ENCODE measurements at places on chromosomes 5 and 9.

- DNase-seq: no peak
Measured at GRCh38 chr9:81259896-81260295, 429.5 kb downstream of the TLE1 start.

- DNase-seq: no peak
Measured at GRCh38 chr5:39774605-39775004, 349.8 kb upstream of the DAB2 start.

DNA sequence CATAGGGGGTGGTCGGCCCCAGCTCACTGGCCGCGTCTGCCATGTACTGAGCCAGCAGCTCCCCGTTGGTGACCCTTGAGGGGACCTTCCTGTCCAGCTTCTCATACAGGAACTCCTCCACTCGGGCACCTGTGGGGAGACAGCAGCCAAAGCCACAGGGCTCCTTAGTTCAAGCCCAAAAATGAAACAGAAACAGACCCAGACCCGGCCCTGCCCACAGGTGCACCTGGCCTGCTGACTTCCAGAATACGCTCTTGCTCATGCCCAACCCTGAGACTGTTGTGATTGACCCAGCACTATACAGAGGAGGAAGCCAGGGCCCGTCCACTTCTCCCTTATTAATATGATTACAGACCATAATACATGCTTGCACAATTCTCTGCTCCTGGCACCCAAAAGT lies 7.0 kb downstream of the SH3GLB2 start:
- DNase-seq: no peak

- no peak for DNase-seq
Measured at GRCh38 chr9:91972076-91972626, 22.1 kb upstream of the ROR2 start.

- DNase-seq: no peak
Measured at GRCh38 chr9:91119679-91120078, 242.0 kb downstream of the AUH start.

- peak; percentile 84 for DNase-seq
Measured at GRCh38 chr5:83473346-83474160, 2.0 kb downstream of the VCAN start.
